Activated T-cell treated with anti-CD3 and anti-CD28 coated beads, Interleukin-2, amount 50 U/mL, for 24 hours (primary cell): ENCODE measurements at places on chromosomes 2 and 18.

DNA sequence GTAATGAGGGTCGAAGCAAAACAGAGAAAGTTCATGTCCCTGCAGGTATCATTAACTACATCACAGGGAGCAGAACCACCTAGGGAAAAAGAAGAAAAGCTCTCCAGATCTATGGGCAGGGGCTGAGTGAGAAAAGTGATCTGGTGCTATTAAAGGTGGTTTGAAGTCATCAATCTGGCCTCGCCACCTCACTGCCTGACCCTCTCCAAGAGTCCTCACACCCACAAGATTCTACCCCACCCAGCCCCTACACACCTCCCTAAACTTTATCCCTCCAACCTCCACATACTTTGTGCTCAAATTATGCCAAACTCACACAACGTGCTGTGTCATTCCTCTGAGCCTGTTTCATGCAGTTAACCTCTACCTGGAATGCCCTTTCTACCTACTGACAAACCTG, 2.2 kb downstream of the GALNT14 start:
- H3K36me3 ChIP-seq = no peaks in the 10 kb centered on the region
- H3K27me3 ChIP-seq = peaks cover 69% of the 10 kb centered on the region
- no peak overlapping the region for H3K27ac ChIP-seq
- H3K4me1 ChIP-seq = peaks cover 10% of the 10 kb centered on the region
- DNase-seq = no peak
- H3K4me3 ChIP-seq = no peak overlapping the region

DNA sequence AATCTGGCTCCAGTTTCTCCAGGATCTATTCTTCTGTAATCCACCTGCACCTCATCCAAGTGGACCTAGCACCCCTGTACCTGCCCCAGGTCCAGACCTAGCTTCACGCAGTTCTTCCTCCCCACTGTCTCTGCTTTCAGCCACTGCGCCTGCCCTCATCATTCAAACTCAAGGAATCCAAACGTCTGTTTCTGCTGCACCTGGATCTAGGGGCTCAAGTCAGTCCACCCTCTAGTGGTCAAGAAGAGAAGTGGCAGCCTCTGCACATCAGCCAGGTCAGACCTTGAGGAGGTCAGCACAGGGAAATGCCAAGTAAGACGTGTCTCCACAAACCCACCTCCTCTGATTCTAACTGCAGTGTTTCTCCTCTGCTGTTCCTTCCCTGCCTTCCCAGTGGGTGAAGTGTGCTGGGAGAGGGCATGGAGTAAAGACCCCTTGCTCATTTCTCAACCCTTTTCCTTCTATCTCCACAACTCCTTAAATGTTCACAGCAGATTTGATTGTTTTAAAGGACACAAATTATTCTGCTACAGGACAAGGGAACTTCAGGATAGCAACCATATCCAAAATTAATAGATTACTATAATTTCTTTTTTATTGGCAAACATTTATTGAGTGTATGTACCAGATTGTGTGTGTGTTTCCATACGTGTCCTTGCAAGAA, 8.6 kb upstream of the RNF152 start:
- DNase-seq = peak; percentile 57
- H3K36me3 ChIP-seq = no peaks in the 10 kb centered on the region

GRCh38 chr18:45437366-45437765, 177.9 kb upstream of the SLC14A2 start:
- H3K27ac ChIP-seq = no peak overlapping the region
- no peak for DNase-seq
- H3K4me3 ChIP-seq = no peak overlapping the region
- no peaks in the 10 kb centered on the region for H3K36me3 ChIP-seq

DNA sequence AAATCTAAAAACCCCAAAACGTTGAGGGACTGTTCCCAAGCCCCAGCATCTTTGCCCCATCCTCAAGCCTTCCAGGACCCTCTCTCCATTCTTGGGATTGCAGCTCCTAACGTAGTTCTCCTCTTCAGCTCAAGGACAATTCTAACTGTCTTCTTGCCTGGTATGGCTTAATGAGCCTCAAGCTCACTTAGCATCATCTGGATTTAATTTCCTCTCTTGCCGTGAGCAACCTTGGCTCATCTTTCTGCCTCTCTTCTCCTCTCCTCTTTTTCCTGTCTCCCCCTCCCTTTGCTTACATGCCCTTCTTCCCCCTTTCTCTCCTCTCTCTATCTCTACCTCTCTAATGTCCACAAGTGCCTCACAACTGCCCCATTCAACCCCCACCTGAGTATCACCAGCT, 44.2 kb downstream of the TACR1 start:
- H3K4me1 ChIP-seq = no peaks in the 10 kb centered on the region
- no peak overlapping the region for H3K27ac ChIP-seq
- H3K4me3 ChIP-seq = no peak overlapping the region

DNA sequence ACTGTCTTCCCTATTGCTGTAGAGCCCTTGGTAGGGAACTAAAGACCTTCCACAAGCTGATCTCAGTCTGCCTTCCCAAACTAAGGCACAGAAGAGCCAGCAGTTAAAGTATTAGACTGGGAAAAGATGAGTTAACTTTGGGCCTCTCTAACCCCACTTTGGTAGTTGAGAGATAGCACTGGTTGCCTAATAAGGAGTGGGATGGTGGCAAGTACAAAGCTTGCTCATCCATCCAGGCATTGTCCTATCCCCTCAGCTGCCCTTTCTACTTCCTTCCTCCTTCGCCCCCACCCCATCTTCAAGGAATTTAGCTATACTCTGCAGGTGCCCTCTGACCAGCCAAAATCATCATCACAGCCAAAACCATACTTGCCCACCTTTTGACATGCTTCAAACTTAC, 22.2 kb upstream of the AFTPH start:
- no peaks in the 10 kb centered on the region for H3K36me3 ChIP-seq
- no peak overlapping the region for H3K4me3 ChIP-seq
- peaks cover 5% of the 10 kb centered on the region for H3K4me1 ChIP-seq
- no peak overlapping the region for H3K27ac ChIP-seq

DNA sequence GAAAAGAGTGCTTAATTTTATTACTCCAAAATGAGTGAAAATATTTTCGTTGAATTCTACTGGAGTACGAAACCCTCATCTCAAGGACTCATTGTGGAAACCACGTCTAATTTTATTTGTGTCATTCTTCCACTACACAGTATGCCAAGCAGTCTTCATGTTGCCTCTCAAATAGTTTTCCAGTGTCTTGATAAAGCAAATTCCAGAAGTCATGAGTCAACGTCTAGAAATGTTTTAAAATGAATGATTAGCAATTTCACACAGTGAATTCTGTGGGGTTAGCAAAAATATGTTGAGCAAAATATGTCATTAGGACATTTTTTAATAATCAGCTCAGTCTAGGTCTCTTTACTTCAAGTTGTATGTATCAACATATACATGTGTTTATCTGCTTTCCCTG, 865.5 kb downstream of the DSC3 start:
- no peak for DNase-seq
- H3K4me3 ChIP-seq = no peak overlapping the region
- no peaks in the 10 kb centered on the region for H3K27me3 ChIP-seq
- no peaks in the 10 kb centered on the region for H3K4me1 ChIP-seq
- H3K36me3 ChIP-seq = no peaks in the 10 kb centered on the region

- DNase-seq = no peak
- H3K36me3 ChIP-seq = no peaks in the 10 kb centered on the region
- no peaks in the 10 kb centered on the region for H3K27me3 ChIP-seq
Measured at GRCh38 chr2:101119431-101119830, 31.8 kb downstream of the TBC1D8 start.
